Heart left ventricle (tissue), 16 donors: ENCODE measurements at places on chromosomes 3 and 15.
A peak's percentile ranks its signal among the peaks of the same experiment; 100 is the strongest.

DNA sequence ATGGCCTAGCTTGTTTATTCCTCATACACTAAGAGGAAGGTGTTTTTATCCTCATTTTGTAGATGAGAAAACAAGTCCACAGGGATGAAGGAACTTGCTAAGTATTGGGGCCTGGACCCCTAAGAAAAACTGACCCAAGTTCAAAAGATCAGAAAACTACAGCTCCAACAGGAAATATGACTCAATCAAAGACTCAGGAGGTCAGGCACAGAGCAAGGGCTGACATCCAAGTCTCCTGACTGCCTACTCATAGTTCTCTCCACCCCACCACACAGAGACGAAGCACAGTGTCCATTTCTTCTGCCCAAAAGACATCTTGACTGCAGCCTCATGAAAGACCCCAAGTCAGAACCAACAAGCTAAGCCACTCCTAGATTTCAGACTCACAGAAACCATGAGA, 26.9 kb upstream of the TPM1 start:
- peak; percentile 48 for DNase-seq

GRCh38 chr3:171825222-171825828, 15.0 kb upstream of the PLD1 start:
- no peak for DNase-seq

- DNase-seq: no peak
Observed at GRCh38 chr3:36876181-36876936, 68.5 kb downstream of the TRANK1 start.

- DNase-seq: peak; percentile 70
Observed at GRCh38 chr3:40179016-40179415, 130.5 kb upstream of the EIF1B start.

DNA sequence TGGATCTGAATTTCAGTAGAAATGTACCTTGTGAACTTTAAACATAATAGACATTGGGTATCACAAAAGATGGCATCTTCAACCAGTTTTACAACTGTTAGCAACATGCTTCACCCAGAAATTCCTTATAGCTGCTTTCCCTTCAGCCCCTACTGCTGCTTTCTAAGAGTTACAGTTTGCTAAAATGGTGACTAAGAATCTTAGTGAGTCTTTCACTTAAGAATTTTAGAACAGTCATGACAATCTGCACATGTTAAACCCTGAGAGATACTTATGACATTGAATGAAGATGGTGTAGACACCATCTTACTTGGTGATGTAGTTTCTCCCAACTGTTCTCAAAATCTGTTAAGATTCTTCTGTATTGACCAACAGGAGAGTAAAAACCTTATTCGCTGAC, 129.7 kb upstream of the UBE2E1 start:
- DNase-seq: no peak

DNA sequence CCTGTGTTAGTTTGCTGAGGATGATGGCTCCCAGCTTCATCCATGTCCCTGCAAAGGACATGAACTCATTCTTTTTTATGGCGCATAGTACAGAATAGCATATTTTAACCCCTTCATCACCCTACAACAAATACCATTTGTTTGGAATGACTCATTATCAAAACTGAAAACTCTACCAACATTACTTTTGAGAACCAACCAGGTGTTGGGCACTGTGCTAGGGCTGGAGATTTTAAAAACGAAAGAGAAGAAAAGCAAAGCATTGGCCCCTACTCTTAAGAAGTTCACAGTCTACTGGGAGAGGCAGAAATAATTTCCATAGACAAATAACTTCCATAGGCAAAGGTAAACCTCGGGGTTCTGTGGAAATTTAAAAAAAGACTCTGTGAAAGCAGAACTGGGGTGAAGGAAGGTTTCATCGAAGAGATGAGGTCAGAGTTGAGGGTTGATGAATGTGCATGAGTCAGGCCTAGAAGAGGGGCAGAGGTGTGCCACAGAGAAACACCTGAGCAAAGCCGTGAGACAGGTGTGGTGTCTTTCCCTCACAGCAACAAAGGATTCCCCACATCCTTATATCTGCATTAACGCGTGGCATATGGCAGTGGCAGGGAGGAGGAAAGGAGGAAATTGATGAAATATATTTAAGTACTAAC, 51.0 kb downstream of the MCF2L2 start:
- DNase-seq: no peak

GRCh38 chr3:49626101-49626581, 48.0 kb upstream of the APEH start:
- DNase-seq: no peak

GRCh38 chr15:101542306-101543025, 53.0 kb upstream of the PCSK6 start:
- DNase-seq: no peak

GRCh38 chr15:51281368-51281967, 56.9 kb downstream of the CYP19A1 start:
- peak; percentile 64 for DNase-seq

DNA sequence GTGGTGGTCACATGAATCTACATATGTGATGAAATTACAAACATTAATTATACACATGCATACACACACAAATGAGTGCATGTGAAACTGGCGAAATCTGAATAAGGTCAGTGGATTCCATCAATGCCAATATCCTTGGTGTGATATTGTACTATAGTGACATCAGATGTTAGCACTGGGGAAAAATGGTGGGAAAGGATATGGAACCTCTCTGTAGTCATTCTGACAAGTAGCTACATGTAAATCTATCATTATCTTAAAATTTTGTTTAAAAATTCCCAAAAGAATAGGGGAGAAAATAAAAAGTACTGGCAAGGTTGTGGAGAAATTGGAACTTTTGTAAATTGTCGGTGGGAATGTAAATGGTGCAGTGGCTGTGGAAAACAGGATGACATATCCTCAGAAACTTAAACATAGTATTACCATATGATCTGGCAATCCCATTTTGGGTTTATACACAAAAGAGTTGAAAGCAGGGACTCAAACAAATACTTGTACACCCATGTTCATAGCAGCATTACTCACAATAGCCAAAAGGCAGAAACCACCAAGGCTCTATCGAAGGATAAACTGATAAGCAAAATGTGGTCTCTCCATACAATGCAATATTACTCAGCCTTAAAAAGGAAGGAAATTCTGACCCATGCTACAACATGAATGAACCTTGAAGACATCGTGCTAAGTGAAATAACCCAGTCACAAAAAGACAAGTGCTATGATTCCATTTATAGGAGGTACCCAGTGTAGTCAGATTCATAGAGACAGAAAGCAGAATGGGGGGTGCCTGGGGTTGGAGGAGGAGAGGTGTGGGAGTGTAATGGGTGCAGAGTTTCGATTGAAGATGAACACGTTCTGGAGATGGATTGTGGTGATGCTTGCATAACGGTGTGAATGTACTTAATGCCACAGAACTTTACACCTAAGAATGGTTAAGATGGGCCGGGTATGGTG, 25.3 kb upstream of the HRH1 start:
- no peak for DNase-seq

- no peak for DNase-seq
Observed at GRCh38 chr15:81895723-81896122, 150.1 kb downstream of the MEX3B start.

DNA sequence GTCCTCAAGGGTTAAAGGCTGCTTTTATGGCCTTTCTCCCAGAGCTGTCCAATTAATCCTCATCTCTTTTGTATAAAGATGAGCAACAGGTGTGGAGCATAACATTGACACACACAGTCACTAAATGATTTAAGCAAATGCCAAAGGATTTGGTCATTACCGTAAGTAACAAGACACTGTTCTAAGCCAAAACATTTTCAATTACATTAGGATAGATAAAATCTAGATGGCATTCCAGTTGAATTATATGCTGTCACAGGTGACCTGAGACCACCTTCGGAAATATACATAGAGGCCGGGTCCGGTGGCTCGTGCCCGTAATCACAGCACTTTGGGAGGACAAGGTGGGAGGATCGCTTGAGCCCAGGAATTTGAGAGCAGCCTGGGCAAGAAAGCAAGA, 105.3 kb upstream of the UBE3A start:
- no peak for DNase-seq

GRCh38 chr15:90174140-90174875, 26.8 kb upstream of the SEMA4B start:
- DNase-seq: peak; percentile 90

DNA sequence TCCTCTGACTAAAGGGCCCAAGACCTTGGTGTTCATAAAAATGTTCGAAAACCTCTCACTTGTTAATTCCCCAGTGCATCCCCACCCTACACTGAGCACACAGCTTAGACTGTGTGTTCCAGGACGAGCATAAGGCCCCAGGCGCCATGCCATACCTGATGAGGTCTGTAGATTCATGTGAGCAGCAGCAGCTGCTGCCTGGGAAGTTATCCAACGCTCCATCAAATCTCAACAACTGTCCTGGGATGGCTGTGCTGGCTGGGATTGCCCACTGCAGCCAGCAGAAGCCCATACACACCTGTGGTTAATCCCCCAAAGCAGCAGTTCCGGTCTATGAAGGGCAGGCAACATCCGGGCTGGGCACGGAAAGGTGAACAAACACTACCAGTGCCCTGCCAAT, 391.2 kb downstream of the IL20RB start:
- DNase-seq: no peak

DNA sequence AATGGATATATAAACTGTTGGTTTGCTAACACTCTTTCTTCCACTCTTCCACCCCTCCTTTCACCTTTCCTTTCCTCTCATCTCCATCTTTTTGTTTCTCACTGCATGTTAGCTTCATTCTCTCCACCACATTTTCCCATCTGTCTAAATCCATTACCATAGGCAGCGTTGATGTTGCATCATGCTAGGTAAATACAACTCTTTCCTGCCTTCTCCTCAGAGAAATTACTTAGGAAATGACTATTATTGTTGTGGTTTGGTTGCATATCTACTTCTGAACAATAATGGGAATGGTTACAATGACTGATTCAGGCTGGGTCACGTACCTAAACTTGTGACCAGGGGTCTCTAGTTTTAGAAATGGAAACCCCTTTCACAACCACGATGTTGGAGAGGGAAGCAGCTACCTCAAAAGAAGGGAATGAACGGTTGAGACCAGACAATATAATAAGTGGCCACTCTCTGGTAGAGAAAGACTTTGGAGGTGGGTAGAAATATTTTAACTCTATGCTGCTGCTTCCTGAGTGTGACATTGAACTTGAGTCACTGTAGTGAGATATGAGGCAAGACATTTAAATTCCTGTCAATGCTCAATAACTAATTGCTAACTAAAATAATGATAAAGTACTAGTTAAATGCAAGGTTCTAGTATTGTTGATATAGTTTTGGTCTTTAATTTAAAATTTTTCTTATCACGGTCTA, 314.1 kb upstream of the TGFBR2 start:
- no peak for DNase-seq

DNA sequence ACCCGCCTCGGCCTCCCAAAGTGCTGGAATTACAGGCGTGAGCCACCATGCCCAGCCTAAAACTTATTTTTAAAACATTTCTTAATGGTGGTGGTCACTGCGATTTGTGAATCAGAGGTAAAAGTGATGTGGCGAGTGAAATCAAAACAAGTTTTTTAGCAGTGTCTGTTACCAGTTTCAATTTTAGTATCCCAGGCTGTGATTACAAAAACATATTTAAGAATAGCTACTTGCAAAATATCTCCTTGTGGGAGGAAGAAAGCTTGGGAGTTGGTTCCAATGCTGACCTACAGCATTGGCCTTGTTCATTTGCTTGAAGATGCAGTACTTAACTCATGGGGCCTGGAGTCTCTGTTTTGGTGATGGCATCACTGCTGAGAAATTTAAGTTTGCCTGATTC, 4.5 kb downstream of the RAB7A start:
- no peak for DNase-seq

DNA sequence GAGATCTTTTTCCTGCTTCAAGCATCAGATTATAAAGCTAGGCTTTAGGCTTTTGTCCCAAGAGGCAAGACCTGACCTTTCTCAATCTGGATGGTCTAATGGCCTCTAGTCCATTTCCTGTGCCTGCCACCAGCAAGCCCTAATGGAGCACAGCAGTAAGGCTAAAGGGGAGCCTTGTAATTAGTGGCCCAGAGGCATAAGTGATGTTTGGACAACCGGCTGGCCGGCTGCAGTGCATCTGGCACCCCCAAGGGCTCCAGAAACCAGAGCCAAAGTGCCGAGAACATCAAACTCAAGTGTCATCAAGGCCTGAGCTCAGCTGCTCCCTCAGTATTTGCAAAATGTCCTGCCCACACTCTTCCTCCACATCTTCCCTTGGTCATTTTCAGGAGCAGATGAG, 31.9 kb upstream of the RTP4 start:
- no peak for DNase-seq

DNA sequence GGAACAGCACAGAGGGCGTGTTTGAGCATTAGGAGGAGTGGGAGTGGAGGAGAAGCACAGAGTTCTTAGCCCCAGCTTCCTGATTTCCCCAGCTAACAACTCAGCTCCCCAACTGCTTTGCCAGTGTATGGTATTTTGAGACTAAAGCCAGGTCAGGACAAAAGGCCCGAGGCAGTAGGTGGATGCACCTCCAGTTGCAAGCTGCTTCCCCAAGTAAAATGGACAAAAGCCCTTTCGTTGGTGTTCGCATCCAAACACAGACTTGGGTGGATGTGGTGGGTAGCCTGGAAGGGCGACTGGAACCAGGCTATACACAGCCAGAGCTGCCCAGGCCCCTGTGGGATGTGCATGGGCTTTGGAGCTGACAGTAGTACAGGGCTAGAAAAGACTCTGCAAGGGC, 12.3 kb upstream of the EHD4 start:
- no peak for DNase-seq

- DNase-seq: no peak
Observed at GRCh38 chr15:76065245-76065644, 5.5 kb downstream of the TMEM266 start.

- no peak for DNase-seq
Observed at GRCh38 chr15:60541481-60542299, 62.7 kb upstream of the ICE2 start.

GRCh38 chr15:76815421-76815820, 89.7 kb downstream of the SCAPER start:
- DNase-seq: no peak

DNA sequence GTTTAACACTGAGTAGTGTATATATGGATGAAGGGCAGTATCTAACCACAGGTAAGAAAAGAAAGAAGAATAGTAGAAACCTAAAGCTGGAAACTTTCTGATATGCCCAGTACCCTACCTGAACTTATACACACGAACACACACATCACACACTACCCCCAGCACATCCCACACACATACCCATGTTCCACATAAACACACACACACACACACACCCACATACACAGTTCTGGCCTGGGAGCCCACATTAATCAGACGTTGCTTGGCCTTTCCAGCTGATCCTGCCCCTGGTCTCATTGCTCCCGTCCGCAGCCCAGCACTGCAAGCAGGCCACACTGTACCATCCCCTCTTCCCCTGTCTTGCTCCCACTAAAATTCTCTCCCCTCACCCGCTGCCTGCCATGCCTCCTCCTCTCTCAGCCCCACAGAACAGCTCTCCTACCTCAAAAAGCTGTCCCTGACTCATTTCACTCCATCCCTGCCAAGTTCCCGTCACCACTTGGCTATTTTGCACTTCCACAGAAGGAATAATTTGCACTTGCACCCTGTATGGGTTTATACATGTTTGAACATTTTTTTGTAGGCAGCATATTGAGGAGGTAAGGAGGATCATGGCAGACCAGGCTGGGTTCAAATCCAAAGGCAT, 185.8 kb upstream of the PPP2R3A start:
- no peak for DNase-seq

GRCh38 chr15:50814634-50815033, 49.1 kb upstream of the SPPL2A start:
- no peak for DNase-seq

GRCh38 chr3:50146316-50146901, 8.7 kb upstream of the SEMA3F start:
- DNase-seq: no peak

GRCh38 chr15:29911705-29912104, 89.4 kb upstream of the TJP1 start:
- DNase-seq: no peak

GRCh38 chr3:117248153-117248552, 538.6 kb downstream of the TUSC7 start:
- no peak for DNase-seq
